ENCODE measurements at places on chromosomes 3 and 15. TPM values are rescaled to one million over a fixed set of nuclear protein-coding genes. Genes with fewer than 3 reads are reported as not detected.

The RASGRP1 gene
- 44.2 TPM for total RNA-seq

DNA sequence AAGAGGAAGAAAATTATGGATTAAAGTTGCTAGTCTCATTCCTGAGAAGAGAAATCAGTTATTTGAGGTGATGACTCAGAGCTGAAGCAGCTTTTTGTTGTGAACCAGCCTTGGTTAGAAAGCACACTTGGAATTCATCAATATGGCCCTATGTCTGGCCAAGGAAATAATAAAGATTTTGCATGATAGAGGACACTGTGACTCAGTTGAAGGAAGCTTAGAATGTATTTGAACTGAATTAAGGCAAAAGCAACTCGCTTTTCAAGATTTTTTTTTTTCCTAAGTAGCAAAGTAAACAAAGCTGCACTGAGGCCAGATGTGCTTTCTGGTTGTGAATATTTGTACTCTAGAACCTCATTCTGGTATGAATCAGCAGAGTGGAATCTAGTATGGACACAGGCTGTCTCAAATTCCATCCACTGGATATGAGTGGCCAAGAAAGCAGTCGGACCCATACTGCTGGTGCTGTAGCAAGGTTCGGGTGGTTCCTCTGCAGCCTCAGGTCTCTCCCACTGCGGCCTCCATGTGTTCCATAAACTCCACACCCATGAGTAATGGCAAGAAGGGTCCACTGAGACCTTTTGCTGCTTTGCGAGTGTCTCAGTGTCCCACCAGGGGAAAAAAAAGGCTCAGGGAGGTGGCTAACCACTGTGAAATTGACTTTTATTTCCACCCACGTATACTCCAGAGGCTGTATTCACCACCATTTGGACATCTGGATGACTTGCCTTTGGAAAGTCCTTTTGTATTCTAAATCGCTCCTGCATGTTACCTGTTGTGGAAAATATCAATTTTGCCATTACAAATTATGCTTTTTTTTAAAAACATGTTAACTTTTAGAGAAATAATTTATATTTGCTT lies 53.1 kb downstream of the TGFBR2 start:
- DNase-seq: no peak

The MOBP gene
- total RNA-seq: not detected

The NPAP1 gene
- total RNA-seq: not detected

DNA sequence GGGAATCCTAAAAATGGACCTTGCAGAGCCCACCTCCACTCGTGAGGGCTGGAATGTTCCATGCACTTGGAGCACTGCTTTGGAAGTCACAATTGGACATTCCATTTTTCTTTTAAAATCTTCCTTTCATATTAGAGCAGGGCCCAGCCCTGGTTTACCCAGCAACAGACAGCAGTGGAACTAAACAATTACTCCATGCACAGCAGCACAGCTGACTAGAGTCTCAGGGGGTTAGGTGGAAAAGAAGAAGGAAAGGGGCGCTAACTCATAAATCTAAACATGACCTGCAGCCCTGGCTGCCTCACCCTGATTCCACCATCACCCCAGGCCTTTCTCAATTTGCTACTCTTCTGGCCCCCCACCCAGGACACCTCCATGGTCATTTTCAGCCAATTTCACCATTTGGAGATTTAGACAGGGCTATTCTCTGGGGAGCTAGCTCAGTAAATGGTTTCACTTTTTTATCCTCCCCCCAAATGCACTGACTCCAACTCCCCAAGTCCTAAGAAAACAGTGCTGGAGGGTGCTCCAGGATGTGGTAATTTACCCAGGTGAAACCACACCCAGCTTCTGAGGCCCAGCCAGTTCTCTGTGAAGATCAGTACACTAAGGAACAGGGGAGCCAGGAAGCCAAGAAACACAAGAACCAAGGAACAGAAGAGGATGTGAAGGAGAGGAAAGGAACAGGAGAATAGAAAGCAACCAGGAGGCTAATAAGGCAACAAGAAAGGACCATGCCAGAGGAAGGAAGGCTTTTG lies 1.6 kb upstream of the LRRC31 start:
- peak; percentile 28 for DNase-seq

- DNase-seq: no peak
These were observed 27.6 kb downstream of the CD200 start for GRCh38 chr3:112360561-112360960.

The RAB11A gene
- 151 TPM for total RNA-seq

DNA sequence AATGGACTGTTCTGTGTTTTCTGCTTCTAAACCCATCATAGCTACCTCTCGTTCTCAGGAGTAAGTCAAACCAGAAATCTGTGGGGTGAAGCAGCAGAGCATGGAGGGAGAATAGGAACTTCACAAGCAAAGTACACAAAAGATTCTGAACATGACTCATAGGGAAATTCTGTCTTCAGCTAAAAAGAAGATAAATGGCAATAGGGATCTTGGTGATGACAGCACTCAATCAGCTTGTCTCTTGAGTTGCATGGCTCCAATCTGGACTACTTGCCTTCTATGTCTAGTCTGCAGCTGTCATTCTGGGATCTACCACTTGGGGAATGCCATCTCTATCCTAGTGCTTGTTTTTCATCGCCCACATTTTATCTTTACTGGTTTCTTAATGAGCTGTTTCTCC lies 13.5 kb upstream of the GRAMD1C start:
- DNase-seq: no peak

DNA sequence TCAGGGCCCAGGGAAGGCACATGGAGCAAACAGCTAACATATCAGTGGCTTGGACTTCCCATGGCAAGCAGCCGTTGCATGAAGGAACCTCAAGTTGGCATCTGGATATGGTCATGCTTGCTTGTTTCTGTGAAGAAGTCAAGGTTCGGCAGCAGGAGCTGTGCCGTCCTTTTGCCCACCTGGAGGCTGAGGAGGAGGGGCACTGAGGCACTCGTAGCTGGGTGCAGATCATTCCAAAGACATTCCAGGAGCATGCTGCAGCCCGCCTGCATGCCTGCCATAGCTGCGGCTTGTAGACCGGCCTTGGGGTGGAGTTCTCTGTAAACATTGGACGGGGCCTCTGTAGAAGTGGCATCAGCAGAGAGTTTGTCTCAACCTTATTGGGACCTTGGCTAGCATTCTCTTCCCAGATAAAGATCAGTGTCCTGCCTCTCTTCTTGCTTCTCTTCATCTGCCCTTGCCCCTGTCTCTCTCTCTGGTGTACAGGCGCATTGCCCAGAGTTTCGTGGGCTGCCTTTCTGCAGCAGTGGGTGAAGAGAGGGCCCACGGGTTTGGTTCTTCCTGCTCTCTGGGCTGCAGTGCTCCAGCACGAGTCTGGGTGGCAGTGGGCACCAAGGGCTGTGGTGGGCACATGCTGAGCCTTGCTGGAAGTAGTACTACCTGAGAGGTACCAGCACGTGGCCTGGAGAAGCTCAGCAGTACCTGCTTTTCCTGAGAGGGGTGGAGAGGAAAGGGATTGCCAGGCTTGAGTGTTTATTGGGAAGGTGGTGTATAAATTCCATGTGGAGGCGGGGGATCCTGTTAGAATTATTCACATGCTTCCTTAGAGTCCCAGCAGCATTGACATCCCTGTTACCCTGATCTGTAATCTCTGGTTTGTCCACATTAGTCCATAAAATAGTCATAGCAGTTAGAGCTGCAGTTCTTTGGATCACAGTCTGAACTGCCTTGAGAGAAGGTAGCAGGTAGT lies 49.4 kb downstream of the CHCHD6 start:
- no peak for DNase-seq

GRCh38 chr3:19644405-19644804 lies 289.6 kb downstream of the EFHB start:
- DNase-seq: no peak

DNA sequence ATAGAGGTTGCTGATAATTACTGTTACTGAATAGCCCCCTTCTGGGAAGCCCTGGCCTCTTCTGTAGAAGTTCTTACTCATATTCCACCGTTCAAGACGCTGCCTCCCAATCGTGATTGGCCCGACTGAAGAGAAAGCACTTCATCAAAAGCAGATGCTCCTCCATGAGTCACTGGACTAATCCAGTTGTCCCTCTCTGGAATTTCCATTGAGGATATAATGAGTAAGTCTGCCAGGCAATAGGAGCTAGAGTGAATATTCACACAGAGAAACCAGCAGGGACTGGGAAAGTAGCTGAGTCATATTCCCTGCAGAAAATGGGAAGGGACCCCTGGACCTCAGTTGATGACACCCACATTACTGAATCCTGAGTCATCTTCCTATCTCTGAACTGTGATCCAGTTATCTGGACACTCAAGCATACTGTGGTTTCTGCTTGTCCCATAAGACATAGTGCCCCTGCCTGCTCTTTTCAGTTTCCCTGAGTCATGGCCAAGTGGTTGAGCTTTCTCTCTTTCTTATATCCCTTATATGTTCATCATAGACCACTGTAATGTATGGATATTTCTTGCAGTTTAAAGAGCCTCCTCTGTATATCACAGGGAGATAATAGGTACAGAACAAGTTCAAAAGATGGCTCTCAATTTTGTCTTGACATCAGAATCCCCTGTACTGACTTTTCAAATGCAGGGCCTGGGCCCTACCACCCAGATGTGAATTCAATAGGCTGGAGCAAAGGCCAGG lies 151.2 kb upstream of the CDIN1 start:
- no peak for DNase-seq

The NANOGP8 gene
- not detected for total RNA-seq

DNA sequence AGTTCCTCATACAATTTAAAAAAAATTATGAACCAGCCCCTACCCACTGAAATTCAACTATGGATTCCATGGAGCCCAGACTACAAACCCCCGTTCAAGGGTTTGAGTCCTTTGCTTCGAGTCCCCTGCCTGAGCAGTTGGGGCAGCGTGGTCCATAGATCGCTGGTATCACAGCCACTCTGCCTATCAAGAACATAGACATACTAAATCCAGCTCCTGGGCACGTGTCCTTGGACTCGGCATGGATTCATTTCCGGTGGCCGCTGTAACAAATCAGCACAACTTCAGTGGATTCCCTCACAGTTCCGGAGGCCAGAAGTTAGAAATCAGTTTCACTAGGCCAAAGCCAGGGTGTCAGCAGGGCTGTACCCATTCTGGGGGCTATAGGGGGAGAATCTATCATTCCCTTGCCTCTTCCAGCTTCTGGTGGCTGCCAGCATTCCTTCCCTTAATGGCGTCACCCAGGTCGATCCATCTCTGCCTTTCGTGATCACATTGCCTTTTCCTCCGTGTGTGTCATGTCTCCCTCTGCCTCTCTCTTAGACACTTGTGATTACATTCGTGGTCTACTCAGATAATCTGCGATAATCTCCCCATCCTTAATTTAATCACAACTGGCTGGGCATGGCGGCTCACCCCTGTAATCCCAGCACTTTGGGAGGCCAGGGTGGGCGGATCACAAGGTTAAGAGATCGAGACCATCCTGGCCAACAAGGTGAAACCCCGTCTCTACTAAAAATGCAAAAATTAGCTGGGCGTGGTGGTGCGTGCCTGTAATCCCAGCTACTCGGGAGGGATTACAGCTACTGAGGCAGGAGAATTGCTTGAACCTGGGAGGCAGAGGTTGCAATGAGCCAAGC lies 4.6 kb upstream of the TMEM44 start:
- no peak for DNase-seq

DNA sequence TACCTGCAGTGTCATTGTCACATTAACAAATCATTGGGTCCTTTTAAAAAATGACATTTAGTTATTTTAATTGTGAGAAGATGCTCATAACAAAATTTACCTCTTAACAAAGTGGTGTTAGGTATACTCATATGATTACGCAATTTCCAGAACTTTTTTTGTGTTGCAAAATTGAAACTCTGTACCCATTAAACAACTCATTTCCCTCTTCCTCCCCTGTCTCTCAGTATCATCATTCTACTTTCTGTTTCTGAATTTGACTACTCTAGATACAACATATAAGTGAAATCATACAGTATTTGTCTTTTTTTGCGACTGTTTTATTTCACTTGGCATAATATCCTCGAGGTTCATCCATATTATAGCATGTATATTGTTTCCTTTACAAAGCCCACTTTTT lies 58.7 kb upstream of the CHST2 start:
- no peak for DNase-seq

DNA sequence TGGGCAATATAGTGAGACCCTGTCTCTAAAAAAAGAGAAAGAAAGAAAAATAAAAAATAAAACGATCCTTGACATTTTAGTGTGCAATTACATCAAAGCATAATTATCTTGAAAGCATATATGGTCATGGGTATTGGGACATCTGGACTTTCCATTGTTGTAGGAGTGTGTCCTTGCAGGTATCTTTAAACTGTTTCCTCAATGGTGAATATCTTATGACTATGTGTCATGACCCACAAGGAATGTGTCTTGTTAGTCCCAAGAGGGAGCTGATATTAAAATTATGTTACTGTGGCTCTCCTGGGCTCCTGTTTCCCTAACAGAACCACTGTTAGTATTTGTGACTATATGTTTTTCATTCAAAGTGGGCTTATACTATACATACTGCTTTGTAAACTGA lies 26.6 kb downstream of the EIF1B start:
- no peak for DNase-seq

GRCh38 chr3:171704002-171704401 lies 106.3 kb downstream of the PLD1 start:
- peak; percentile 14 for DNase-seq

The DNAH12 gene
- 0.05 TPM for total RNA-seq

DNA sequence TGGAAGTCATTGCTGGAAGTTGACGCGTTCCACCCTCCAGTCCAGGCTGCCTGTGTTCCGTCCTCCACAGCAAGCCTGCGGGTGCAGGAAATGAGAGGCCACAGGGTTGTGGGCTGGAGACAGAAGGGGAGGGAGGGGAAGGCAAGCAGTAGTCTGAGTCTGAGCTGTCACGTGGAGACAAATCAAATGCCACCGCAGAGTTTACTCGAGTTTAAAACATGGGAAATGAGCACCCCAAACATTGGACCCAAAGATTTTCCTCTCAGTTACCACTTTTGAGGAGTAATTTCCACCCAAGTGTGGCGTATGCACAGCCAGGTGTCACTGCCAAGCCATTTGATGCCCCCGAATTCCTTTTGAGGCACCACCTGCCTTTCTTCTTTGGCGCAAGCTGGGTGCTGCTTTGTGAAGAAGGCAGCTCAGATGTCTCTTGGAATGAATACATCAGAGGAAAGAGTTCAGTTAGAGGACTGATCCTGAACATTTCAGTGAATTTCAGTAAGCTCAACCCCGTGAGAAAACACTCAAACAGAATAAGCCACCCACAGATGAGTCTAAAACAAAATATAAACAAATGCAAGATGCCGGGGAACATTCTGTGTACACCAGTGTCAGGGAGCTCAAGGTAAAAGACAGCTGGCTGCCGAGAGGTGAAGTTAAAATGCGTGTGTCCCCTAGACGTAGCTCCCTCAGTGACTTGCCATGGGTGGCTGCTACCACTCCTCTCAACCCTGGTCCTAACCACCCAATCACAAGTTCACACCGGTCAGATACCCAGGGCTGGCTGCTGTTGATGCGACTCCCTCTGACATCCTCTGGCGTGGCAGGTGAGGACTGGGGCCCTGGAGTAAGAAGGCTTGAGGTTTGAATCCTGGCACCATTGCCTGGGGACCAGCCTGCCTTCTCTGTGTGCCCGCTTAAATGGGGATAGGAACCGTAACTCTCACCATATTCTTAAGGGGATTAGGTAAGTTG lies 203.8 kb downstream of the UACA start:
- peak; percentile 92 for DNase-seq

The SAMMSON gene
- not detected for total RNA-seq

The SPTSSB gene
- not detected for total RNA-seq

Measured in activated naive CD4-positive, alpha-beta T cell treated with anti-CD3 and anti-CD28 coated beads for 36 hours (primary cell).